ENCODE measurements at places on chromosomes 16 and 17. TPM values are rescaled to one million over a fixed set of nuclear protein-coding genes. Genes with fewer than 3 reads are reported as not detected.

Gene HYDIN
- total RNA-seq: 0.16 TPM

Gene SEZ6
- not detected for total RNA-seq

Gene TMEM235
- not detected for total RNA-seq

Gene LCAT
- total RNA-seq: 32.5 TPM

DNA sequence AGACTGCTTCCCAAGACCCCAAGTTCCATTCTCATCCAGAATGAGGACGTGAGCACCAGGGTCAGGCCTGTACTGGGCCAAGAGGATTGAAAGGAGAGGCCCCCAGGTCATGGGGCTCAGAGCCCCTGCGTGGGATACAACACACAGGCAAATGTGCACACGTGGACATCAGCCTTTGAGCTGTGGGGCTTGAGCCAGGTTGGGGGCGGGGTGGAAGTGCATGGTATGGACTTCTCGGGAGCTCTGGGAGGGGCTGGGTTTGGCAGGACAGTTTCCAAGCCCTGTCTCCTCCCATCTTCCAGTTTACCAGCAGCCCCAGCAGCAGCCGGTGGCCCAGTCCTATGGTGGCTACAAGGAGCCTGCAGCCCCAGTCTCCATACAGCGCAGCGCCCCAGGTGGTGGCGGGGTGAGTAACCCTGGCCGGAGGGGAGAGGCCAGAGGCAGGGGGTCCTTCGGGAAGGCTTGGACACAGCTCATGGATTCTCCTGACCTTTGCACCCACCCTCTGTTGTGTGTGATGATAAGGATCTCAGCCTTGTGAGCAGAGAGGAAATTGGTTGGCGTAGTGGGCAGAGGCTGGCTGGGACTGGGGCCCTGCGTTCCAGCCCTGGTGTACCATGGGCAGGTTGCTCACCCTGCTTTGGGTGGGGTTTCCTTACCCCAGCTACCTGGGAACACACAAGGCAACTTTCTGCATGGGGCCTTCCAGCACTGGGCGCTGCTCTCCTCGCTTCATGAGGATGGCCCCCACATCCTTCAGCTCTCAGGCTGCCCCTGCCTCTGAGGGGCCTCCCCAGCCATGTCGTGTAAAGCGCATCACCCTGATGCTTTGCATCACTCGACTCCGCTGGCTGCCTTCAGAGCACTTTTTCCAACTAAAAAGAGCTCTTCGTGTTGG is 10.4 kb upstream of the LASP1NB start:
- peak; percentile 42 for DNase-seq

DNA sequence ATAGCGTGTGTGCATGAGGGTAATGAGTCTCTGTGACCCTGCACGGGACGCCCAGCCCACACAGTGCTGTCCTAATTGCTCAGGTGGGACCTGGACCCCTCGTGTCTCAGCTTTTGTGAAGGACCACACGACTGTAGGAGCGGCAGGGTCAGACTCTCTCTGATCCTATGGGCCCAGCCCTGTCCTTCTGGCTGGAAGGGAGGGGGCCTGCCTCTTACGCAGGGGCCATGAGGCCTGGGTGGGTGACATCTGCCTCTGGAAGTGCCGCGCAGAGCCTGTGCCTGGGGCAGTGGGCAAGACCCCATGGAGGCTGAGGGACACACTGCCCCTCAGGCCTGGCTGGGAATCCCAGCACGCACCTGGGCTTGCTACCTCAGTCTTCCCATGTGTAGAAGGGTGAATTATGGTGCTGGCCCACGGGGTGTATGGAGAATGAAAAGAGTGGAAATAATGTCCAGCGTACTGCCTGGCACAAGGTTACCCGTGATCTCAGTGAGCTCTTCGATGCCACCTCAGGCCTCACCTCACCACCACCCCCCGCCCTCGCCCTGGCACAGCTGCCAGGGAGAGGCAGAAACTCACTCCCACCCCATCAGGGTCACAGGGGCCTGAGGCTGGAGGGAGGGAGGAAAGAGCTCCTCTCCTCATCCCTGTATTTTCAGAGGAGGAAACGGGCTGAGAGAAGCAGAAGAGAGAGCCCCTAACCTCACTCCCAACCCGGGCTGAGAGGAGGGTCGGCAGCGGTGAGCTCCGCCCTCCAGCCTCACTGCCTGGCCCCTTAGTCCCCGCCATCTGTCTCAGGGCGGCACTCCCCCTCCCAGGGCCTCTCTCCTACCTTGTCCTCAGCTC is 27.1 kb upstream of the DBNDD1 start:
- DNase-seq: no peak

- DNase-seq: no peak
Observed at GRCh38 chr17:44382917-44383316, 6.5 kb downstream of the ITGA2B start.

DNA sequence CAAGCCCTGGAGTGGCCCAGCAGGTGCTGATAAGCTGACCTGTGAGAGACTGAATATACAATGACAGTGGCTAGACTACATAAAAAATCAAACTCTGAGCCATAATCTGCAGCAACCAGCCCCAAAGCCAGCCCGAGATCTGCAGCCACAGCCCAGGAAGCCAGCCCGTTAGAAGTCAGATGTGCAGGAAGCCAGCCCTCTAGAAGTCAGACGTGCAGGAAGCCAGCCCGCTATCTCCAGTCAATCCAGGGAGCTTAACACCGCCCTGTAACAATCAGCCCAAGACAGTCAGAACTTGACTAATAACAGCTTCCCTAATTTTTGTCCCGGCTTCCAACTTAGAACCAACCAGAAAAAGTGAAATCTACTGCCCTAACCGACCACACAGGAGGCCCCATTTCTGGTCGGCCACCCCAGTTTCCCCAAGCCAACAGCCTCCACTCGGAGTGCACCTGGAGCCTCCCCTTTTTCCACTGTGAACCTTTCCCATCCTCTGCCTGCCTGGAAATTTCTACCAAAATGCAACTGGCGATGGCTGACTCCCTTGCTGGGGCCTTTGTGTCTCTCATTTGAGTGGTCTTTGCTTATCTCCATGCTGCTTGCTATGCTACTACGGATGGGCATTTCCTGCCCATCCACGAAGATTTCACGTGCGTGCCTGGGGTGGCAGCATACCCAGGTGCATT is 769.3 kb downstream of the KCNJ18 start:
- DNase-seq: no peak

DNA sequence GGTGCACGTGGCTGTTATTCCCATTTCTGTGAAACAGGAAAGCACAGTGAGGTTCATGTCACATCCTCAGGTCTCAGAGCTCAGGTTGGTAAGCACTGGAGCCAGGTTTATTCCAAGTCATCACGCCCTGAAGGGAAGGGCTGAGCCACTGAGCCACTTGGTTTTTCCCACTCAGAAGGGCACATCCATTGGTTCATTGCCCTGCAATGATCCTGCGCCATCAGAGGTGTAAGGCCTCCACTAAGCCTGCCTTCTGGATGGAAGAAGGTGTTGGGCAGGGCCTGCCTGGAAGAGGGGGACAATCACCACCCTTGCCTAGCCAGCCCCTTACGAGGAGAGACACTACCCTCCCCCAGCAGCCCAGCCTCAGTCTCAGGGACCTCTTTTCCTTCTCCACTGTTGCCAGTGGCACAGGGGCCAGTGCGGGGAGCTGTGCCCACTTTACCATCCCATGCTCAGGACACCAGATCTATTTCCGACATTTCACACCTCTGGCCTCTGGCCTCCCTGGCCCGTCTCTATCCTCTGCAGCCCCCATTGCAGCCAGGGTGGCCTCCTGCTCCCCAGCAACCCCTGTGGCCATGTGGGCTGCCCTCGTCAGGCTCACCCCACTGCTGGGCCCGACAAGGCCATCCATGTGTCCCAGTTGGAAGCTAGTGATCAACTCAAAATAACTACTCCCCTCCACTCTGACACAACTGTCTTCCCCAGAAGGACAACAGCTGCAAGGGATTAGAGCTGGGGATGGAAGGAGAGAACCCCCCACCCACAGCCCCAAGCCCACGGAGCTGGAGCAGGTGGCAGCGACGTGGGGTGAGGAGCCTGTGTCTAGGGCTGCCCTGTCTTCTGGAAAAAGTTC is 29.9 kb downstream of the CFAP20 start:
- no peak for DNase-seq

- DNase-seq: no peak
Observed at GRCh38 chr17:79251824-79252223, 177.2 kb downstream of the ENGASE start.

GRCh38 chr17:57551321-57552079 is 193.6 kb downstream of the CCDC182 start:
- no peak for DNase-seq

DNA sequence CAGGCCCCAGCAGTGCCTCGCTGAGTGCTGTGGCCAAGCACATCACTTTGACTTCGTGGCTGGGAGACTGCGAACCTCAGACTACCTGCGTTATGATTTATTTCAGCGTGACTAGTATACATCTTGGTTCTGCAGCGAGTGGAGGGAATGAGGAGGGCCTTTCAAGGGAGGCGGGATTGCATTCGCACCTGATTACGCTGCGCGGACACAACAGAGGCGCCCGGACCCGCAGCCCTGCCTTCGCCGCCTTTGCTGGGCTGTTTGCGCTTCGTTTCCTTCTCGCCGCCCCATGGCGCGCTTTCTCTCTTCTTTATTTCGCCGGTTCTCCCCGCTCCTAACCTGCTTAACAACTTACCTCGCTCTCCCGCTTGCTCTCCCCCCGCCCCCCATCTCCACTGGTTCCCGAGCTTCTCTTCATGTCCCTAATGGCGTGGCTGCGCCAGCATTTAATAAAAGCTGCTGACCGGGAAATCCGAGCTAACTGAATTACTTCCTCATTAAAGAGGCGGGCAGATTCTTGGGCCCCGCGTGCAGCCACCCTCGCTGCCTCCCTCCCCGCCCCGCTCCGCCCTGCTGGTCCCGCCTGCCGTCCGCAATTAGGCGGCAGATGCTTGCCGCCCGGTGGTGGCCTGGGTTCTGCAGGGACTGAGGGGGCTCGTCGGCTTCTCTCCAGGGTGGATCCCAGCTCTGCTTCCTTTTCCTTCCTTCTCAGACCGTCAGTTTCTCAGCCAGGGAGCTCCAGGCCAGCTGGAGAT is 257.6 kb upstream of the SDK2 start:
- no peak for DNase-seq

DNA sequence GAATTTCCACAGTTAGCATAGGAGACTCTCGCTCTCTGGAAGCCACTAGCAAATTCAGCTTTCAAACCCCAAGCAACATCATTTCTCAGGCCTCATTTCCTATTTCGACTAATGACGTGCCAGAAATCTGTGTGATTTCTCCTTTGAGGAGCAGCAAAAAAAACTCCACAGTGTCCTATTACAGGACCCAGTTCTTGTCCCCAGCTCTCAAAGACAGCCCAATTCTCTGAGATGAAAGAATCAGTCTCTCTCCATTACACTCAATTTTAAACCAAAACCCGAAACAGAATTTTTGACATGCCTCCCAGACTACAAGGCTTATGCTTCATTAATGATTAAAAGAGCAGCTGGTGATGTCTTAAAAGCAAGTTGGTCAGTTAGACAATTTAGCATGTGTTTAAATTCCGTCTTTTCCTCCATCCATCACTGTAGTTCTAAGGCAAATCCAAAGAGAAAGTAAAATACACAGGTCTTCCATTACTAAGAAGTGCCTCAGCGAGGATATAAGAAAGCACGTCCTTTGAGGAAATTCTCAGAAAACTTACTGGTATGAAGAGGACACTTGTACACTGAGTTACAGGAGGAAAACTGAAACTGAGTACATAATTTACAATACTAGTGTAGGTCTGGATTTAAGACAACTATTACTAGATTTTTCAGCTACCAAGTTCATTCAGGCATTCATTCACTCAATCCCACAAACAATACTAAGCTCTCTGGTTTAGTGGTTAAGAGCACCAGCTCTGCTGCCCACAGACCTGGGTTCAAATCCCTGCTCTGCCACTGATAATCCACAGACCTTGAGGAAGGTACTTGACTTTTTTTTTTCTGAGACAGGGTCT is 12.5 kb downstream of the TOM1L2 start:
- DNase-seq: peak; percentile 66

DNA sequence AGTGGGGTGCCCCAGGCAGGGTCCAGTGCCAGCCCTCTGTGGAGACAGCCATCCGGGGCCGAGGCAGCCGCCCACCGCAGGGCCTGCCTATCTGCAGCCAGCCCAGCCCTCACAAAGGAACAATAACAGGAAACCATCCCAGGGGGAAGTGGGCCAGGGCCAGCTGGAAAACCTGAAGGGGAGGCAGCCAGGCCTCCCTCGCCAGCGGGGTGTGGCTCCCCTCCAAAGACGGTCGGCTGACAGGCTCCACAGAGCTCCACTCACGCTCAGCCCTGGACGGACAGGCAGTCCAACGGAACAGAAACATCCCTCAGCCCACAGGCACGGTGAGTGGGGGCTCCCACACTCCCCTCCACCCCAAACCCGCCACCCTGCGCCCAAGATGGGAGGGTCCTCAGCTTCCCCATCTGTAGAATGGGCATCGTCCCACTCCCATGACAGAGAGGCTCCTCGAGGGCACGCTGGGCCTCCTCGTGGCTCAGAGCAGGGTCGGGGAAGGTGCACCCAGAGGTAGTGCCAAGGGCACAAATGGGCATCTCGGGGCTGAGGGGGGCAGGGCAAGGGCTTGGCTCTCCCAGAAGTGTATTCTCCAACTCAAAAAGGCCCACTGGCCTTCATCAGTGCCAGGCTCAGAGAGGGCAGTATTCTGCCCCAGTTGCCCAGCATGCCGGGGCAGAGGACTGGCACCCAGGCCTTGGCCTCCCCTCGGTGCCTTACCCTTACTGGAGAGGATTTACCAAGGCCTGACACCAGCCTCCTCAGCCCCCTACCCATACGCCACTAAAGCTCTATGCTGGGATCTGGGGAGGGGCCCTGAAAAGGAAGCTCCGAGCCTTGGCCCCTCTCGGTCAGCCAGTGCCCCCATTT is at the start of gene CDH5:
TSS of gene CDH5 (plus strand) at position 259 of the 867 bp plus-strand sequence. CDS start 12,647 bp downstream, outside the sequence.
- DNase-seq: no peak

DNA sequence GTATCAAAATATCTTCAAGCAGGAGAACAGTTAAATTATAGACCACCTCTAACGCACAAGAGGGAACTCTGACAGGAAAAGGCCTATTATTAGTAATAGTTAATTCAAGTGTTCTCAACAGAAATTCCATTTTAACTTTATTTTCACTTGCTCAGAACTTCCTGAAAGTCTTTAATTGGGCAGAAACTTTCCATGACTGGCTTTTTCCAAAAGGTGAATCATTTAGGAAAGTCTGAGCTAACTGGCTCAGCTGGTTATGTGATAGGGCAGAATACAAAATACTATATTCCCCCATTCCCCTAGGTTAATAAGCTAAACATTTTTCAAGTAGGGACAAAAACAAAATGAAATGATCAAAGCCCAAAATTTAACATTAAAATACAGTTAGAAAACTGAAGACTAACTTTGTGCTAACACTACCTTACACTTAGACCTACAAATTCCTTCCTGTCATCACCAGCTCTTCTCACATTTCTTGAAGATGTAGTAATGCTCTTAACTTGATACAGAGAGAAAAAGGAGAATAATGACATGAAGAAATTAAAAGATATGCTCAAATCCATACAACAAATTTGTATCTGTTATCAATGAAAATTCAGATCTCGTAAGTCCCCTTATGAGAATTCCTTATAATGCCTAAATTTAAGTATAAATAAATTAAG is 31.0 kb downstream of the CFDP1 start:
- DNase-seq: no peak

DNA sequence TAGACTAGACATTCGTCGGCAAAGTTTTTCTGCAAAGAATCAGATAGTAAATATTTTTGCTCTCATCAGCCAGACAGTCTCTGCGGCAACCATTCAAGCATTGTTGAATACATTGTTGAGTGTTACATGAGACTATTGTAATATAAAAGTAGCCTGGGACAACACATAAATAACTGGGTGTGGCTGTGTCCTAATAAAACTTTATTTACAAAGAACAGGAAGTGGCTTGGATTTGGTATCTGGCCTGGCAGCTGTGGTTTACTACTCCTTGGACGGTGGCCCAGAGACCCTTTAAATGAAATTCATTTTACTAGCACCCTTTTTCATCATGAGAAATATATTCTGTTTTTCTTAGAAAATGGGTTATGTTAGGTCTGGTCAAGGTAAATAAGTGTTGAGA is 297.2 kb downstream of the WWOX start:
- no peak for DNase-seq

- no peak for DNase-seq
Observed at GRCh38 chr16:22386976-22387375, 12.6 kb upstream of the CDR2 start.
